ENCODE measurements at places on chromosomes 2 and 18.

DNA sequence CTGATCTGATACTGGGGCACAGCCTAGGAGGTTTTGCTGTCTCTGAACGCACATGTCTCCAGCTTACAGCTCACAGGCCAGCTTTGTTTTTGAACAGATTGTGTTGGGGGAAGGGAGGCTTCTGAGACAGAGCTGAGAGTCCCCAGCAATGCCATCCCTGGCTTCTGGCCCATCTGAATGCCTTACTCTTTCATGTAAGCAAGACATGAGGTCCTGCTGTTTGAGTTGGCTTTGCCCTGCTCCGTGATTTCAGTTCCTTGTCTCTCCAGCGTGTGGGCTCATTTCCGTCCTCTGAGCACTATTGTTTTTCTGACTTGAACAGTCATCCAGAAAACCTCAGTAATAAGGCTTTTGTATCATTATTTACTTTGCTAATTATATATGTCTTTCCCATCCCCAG lies 194.9 kb upstream of the TNP1 start:
- no peak for ATAC-seq

GRCh38 chr2:71589763-71590162 lies 136.4 kb downstream of the DYSF start:
- ATAC-seq = no peak

DNA sequence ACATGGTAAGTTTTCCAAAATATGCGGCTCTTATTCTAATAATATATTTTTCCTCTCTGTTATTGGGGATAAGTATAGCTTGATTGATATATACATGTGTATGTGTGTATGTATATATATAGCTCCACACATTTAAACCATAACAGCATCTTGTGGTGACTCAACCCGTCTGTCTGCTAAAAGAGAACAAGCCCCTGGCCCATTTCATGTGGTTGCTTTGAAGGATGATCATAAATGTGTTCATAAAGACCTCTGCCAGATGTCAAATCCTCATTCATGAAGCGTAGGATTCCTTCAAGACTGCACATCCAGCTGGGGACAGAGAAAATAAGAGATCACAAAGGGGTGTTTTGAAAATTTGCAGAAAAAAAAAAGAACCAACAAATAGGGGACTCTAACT lies 79.3 kb downstream of the RHOB start:
- no peak for ATAC-seq

DNA sequence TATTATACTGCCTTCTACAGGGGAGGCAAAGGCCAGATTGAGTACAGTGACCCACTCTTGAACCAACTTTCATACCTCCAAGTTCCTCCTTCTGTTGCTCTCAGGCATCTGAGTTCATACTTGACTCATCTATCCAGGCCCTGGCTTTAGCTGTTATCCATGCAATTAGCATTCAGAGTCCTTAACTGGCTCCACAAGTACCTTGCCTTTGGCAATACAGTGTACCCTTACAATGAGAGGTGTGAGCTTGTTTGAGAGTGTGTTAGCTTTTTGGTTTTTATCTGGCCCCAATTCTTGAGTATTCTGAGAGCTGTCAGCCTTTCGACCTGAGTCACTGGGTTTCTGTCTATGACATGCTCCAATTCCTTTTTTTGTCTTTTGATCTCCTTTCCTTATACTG lies 60.2 kb downstream of the EHD3 start:
- peak; percentile 77 for ATAC-seq

- peak; percentile 0 for ATAC-seq
These were observed 476 bp upstream of the MSH2 start for GRCh38 chr2:47402555-47402804.

- no peak for ATAC-seq
These were observed 75.2 kb downstream of the ACVR1 start for GRCh38 chr2:157800838-157801495.

- no peak for ATAC-seq
These were observed 12.4 kb upstream of the TLK1 start for GRCh38 chr2:171173087-171173486.

DNA sequence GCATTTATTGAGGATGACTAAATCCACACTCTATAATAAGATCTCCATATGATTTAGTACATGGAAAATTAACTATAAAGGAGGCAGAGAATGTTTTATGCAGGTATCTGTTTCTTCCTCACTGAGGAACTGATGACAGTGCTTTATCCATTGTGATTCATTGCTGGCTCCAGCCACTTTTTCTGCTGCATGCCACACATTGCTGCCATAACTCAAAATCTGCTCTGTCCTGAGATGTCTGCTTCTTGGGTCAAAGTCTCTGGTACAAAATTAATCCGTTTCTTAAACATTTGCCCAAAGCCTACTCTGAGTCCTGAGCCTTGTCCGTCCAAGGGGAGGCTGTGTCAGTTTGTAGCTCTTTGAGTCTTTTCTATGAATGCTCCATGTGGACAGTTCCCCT lies 15.5 kb upstream of the ARHGAP28 start:
- ATAC-seq = no peak
